ENCODE measurements at places on chromosomes 2 and 18.
A peak's percentile ranks its signal among the peaks of the same experiment; 100 is the strongest.

GRCh38 chr2:36839976-36840617 lies 126.2 kb downstream of the STRN start:
- DNase-seq: no peak

- no peak for DNase-seq
Observed at GRCh38 chr18:55221622-55222021, 262.4 kb upstream of the CCDC68 start.

DNA sequence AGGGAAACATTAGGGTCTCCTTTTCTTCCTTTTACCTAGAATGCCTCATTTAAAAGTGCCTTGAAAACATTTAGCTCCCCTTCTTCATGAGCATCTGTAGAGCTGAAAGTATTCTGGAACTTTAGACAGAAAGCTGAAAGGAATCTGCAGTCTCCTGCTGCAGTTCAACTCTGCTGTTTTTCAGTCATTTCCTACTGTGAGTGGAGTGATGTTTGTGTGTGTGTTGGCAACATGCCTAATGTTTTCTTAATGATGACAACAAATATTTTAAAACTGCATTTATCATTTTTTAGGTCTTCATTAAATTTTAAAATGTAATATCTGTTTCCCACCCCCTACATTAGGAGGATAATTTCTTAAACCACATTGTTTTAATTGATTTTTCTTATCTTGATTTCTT lies 66.6 kb downstream of the TWSG1 start:
- no peak for DNase-seq

GRCh38 chr18:2976218-2977132 lies 36.5 kb downstream of the LPIN2 start:
- DNase-seq: no peak

- DNase-seq: no peak
Observed at GRCh38 chr2:7419186-7419585, 502.0 kb downstream of the RNF144A start.

DNA sequence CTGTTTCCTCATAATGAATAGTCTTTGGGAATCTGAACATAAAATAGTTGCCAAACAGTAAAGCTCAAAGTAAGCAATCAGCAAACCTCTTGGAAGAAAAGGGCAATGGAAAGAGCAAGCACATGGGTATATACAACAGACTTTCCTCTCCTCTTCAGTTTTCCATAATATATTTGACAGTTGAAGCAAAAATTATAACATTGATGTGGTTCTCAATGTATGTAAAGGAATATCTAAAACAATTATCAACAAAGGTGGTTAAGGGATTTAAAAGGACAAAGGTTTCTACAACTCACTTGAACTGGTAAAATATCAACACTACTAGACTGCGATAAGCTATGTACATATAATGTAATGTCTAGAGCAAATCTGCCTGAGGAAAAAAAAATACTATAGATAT lies 168.6 kb upstream of the SMAD7 start:
- no peak for DNase-seq

DNA sequence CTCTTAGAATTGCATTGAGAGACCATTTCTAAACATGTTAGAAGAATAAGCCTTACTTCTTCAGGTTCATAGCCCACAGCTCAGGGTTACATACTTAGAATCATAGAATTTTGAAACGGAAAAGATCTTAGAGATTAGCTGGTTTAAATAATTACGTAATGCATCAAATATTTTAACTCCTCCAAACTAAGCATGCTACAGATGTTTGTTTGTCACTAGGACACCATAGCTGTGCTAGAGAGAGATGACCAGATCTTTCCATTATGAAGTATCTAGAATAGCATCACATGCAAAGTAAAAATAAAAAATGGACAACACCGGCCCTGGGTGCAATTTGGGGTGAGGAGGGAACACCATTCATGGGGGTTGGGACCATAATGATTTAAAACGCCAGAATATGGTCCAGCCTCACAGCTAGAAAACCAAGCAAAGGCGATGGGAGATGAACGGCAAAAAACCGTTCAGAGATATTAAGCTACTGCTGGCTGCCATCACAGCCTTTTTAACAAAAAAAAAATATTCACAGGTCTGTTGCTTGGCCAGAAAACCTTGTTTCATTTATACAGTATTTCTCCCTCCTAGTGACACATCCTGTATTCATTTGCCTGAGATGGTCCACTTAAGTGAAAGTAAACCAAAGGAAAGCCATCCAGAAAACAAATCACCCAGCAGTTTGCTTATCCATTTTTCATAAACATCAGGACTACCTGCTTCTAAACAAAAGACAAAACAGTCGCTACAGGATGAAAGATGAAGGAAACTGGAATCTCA lies 94.2 kb downstream of the EPHA4 start:
- DNase-seq: no peak

DNA sequence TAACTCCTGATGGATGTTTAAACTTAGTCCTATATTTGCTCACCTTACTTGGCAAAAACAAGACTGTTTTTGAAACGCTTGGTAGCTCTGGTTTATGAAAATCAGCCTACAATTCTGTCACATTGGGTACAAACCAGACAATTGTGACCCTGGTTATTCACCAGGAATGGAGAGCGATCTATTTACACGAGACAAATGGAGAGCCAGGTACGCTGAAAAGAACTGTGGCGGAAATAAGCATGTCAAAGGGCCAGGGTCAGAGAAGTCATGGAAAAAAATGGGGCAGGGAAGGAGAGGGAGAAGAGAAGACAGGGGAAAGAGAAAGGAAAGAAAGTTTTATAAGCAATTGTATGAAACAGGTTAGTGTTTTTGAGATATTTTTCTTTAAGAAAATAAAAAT lies 119.5 kb upstream of the ZFP36L2 start:
- DNase-seq: no peak

DNA sequence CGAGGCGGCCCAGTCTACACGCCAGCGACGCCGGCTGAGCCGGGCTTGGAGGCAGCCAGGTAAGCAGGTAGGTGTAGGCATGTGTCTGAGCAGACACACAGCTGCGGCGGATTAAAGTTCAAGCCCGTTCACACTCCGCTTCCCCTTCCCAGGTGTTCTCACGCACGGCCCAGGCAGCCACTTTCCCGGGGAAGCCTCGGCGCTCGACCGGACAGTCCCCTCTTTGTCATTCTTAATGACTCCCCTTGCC lies 367 bp downstream of the TGFA start:
- DNase-seq: peak; percentile 4

DNA sequence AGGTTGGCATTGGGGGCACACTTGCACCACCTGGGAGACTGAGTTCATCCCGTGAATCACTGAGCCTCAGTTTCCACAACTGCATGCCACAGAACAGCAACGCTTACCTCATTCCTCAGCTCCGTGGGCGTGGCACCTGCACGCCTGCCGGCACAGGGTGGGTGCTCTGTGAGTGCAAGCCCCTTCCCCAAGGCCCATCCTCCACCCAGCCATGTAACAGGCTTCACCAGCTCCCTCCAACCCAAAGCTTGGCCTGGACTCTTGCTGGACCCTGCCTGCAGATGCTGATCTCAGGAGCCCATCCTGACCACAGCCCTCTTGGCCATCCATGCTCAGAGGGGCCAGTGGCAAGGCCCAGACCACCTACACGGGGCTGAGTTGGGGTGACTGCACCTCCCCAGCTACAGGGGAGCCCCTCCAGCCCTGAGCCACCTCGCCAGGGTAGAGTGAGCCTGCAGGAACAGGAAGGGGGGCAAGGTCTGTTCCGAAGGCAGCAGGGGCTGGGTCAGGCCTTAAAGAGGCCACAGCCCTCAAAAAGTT lies 1.8 kb downstream of the PRLH start:
- no peak for DNase-seq

DNA sequence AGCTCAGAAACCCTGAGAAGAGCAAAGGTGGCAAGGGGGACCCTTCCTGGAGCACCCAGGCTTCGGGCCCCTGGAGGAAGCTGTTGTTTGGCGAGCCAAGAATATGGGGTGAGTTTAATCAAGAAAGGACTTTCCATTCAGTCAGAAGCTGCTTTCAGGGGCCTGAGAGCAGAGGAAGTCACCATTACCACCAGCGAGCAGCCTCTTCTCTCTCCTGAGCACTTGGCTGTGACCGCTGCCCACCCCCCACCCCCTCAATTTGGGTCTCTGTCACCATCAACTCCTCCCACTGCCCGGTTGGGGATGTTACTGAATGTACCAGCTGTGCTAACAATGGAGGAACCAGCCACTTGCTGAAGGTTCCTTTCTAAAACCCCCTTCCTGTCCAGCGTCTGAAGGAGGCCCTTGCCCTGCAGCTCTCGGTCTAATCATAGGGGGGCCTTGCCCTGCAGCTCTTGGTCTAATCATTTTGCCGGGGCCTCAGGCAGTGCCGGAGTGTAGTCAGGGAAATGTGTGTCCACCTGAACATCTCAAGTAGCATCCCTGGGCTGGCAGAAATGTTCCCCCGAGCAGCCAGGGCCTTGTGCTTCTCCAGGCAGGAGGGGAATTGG lies 943 bp downstream of the INPP5D start:
- DNase-seq: no peak

- no peak for DNase-seq
Observed at GRCh38 chr2:42030200-42030759, 17.5 kb upstream of the PKDCC start.

DNA sequence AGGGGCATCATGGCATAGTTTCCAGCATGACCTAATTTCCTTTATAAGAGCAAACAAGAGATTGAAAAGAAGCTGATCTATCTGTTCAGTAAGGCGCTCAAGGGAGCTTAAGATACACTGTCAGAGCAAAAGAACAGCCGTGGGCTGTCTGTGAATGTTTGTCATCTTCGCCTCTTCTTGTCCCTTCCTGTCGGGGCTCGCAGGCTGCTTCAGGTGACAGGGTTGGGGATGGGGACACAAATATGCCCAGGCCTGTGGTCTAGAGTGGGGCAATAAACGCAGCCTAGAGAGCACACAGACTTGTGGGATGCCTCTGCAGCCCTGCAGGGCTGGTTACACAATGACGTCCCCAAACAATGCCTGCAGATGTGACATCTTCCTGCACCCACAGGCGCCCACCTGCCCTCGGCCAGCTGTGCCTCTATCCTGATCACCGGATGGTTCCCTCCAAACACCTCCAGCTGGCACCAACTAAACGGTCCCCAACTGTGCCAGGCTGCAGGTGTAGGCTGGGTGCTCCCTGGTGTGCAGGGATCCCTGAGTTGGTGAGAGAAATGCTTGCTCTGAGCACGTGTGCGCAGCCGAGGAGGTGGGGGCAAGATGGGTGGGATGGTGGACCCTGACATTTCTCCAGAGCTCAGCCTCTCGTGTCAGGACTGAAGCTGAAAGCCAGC lies 72.8 kb downstream of the EDAR start:
- no peak for DNase-seq

- peak; percentile 51 for DNase-seq
Observed at GRCh38 chr2:105744091-105744908, 412 bp upstream of the NCK2 start.

- no peak for DNase-seq
Observed at GRCh38 chr2:150681120-150681804, 193.8 kb upstream of the RND3 start.

- DNase-seq: no peak
Observed at GRCh38 chr2:177519534-177520115, 127.1 kb downstream of the AGPS start.

DNA sequence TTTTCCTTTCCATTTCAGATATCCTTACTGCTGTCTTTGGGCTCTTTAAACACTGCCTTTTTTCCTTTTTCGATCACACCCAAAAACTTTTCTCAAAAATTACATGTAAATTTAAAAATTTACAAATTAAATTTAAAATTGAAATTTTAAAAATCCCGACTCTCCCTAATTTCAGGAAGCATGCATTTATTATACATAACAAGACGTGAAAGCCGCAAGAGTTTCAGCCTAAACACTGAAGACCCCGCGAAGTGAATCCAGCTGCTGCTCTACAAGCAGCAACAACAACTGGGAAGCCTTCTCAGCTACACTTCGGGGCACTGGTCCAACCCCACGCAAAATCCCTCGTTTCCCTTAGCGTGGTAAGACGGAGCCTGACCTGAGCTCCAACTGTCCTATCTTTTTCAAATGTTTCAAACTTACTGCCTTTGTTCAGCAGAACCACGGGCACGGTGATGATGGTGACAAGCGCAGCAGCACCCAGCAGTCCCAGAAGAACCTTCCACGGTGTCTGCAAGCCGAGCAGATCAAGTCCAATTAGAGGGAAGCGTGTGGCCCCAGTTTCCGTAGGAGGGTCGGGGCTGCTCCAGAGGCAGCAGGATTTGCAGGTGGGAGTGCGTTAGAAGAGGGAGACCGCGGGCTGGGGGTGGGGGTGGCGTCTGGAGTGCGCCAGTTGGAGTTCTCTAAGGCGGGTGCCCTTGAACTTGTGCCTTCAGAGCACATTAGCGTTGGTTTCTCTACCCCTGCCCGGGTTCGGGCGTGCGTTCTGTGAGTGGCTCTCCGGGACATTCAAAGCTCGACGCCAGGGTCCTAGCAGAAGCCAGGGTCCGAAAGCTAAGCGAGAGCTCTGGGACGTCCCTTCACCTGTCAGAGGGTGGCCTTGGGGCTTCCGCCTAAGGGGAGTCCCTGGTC lies 783 bp downstream of the DPP4 start:
- no peak for DNase-seq

- DNase-seq: no peak
Observed at GRCh38 chr2:184815824-184816223, 217.5 kb downstream of the ZNF804A start.

GRCh38 chr2:23757686-23758433 lies 169.1 kb downstream of the ATAD2B start:
- DNase-seq: no peak

- DNase-seq: no peak
Observed at GRCh38 chr2:211033765-211034164, 477.4 kb downstream of the CPS1 start.

- DNase-seq: no peak
Observed at GRCh38 chr2:37851428-37851827, 73.7 kb upstream of the RMDN2 start.

GRCh38 chr2:7728388-7728787 lies 811.2 kb downstream of the RNF144A start:
- no peak for DNase-seq

DNA sequence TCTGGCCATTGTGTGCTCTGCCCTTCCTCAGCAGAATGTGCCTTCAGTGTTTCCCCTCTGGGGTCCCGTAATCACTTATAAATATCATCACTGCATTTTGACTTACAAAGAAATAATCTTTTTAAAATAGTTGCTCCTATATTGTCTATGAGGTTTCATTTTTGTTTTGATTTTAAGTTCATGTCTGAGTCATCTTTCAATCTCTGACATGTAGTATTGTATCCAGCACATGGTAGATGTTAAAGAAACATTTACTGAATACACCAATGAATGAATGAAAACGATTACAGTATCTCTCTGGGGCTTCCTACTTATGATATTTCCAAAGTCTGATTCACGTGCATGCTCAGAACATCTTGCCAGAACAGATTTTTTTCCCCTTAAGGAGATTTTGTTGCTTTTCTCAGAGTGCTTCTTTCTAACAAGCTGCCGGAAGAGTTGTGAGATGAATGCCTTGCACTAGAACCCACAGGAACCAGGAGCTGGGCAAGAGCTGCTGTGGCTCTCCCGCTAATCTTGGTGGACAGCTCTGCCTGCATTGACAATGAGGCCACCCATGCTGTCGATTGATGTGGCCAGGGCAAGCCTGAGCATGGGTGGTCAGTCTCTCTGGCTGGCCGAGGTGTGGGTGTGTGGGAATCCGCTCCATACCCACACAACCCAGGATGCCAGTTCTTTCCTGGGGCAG lies 199.4 kb downstream of the CYRIA start:
- DNase-seq: no peak

- no peak for DNase-seq
Observed at GRCh38 chr18:36769611-36770314, 59.0 kb downstream of the TPGS2 start.

Measured in stimulated activated CD8-positive, alpha-beta memory T cell treated with anti-CD3 and anti-CD28 coated beads, Interleukin-15, amount 100 ng/mL, for 4 hours (primary cell).